ENCODE measurements at places on chromosomes 7 and 10.

DNA sequence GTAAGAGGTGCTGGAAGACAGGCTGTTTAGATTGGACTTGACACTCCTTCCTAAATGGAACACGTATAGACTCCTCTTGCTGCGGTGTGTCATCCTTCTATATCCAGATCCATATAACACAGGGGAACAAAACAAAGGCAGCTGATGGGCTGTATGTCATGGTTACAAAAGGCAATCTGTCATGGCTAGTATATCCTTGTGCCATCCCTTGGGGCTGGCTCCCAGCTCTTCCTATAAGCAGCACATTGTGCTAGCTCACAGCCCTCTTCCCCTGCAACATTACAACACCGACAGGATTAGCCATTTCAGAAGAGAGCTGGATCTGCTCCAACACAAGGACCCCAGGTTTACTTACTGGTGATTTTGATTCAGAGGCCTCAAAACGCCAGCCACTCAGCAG lies 15.3 kb downstream of the LIPK start:
- no peak for DNase-seq

GRCh38 chr10:43939939-43940820 lies 291.5 kb upstream of the ZNF32 start:
- DNase-seq = no peak

GRCh38 chr10:17427201-17427600 lies 27.2 kb downstream of the ST8SIA6 start:
- no peak for DNase-seq

DNA sequence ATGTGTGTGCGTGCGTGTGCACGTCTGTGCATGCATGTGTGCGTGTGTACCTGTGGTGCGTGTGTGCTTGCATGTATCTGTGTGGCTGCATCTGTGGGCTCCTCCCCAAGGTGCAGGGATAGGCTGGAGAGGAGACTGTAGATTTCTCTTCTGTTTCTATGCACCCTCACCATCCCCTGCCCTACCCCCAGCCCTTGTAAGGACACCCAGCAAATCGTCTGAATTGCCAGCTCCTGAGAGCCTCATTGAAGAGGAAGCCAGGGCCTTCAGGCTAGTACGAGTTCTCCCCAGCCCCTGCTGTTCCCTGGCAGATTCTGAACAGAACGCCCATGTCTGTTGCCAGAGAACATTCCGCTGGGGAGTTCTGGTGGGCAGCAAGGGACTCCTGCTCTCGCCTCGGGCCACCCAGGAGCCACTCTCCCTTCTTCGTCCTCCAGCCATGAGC lies 17.0 kb upstream of the TRIM8 start:
- DNase-seq = no peak

- DNase-seq = no peak
Measured at GRCh38 chr10:132630666-132631337, 93.2 kb downstream of the INPP5A start.

- no peak for DNase-seq
Measured at GRCh38 chr7:54996391-54996790, 22.4 kb upstream of the EGFR start.

GRCh38 chr7:151830121-151830830 lies 46.6 kb downstream of the PRKAG2 start:
- DNase-seq = no peak

GRCh38 chr10:133276100-133276434 lies 601 bp downstream of the ADAM8 start:
- no peak for DNase-seq

GRCh38 chr7:158606671-158607424 lies 19.2 kb upstream of the PTPRN2 start:
- no peak for DNase-seq

DNA sequence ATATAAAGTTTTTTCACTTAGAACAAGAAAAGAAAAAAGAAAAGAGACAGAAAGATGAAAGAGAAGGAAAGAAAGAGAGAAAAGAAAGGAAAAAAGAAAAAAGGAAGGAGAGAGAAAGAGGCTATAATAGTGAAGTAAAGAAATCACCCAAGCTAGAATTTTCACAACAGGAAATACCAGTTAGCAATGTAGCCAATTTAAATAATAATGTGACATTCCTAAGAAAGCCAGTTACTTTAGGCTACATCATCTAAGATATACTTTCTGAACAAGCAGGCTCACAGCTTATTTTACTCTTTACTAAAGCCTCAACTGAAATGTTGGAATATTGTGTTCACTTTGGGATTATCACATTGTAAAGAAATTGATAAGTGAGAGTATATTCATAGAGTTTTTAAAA lies 53.6 kb downstream of the GPR37 start:
- DNase-seq = no peak

DNA sequence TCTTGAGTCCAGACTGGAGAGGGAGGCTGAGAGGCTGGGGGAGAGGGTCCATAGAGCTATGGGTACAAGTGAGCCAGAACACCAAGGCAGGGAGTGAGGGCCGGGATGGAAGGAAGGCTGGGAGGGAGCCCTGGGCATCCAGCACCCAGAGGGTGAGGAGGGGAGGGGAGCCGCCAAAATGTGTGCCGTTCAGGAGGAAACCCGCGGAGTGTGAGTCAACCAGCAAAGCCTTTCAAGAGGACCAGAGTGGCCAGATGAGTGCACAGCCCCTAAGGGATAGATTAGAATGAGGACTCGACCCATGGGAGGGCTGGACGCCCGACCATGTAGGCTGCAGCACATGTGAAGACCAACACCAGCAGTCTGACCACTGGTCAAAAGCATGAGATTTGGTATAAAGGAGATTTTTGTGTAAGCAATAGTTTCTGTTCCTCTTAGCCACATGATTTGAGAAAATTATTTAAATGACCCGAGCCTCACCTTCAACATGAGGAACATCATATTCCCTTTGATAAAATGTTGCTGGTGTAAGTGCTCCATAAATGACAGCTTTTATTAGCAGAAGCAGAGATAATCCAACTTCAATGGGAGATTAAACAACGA lies 179.7 kb upstream of the GRB10 start:
- no peak for DNase-seq

Measured in GM12878 (cell line).